ENCODE measurements at places on chromosomes 3 and 15.

GRCh38 chr15:25401501-25401900 is 37.3 kb downstream of the UBE3A start:
- DNase-seq, result no peak

DNA sequence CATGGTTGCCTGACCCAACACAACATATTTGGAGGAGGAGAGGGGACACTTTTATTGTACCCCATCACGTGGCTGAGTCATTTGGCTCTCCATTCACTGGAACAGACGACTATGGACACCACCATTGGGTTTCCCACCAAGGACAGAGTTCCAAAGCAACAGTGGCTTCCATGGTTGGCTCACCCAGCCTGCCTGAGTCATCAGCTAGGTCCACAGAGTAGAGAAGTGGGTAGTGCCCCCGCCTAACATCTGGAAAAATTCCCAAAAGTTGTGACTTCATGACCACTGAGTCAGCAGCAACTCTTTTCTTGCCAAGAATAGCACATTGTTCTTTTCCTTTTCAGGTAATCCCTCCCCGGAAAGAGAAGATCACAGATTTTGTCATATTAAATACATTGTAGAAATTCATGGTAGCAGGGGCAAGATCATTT is 3.0 kb upstream of the PPP1R2 start:
- DNase-seq, result no peak

GRCh38 chr15:100810831-100811230 is 68.8 kb upstream of the ALDH1A3 start:
- no peak for DNase-seq

DNA sequence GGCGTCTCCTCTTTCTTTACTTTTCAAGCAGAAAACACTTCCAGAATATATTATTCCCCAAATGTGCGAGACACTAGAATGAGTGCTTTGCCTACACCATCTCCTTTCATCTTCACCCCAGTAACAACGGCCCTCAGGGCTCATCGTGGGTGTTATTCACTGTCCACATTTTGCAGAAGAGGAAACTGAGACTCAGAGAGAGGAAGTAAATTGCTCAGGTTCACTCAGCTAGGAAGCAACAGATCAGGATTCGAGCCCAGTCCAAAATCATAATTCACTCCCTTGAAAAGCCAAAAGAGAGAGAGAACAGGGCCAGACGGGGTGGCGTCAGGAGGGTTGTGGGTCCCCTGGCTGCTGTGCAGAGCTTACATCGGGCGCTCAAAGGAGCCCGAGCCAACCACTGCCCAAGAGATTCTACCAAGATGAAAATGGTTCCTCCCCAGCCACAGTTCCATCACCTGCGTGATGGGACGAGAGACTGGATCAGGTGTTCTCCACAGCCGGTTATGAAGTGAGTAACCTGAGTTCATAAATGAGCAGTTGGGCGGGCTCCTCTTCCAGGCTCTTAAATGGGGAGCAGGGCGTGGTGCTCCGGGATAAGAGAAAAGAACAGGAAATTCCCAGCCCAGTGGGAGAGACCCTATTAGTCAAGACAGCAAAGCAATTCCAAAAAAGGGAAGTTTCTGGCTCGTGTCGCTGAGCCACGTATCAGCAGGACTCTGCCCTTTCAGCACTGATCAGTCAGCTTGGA is 48.6 kb upstream of the FLNB start:
- no peak for DNase-seq

DNA sequence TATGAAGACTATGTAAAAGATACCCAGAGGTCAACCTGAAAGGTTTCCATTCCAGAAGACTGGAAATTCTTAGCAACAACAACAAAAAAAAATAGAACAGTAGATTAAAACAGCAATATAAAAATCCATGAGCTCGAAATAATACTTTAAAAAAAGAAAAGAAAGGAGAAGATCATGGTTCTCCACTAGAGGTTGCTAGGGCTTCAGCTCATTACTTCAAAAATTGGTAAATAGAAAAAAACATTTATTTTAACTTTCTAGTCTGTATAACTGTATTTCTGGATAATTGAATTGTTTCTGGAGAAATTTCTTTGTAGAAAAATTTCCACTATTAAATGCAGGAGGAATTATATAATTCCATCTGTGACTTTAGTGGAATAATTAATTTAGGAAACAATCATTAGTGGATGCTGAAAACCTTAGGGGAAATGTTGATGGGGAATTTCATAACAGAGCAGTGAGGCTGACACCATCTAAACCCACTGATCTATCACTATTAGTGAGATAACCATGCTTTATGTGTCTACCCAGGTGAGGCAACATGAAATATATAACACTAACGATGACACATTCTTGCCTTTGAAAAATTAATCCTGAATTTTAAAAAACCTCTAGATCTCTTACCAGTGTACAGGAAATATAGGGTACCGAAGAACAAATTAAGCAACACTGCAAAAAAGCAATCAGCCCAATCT is 62.5 kb upstream of the SNRK start:
- DNase-seq, result no peak

GRCh38 chr15:36432161-36432560 is 147.3 kb upstream of the CDIN1 start:
- DNase-seq, result no peak

- no peak for DNase-seq
Observed at GRCh38 chr15:94265982-94266381, 34.6 kb downstream of the MCTP2 start.

- no peak for DNase-seq
Observed at GRCh38 chr15:76973362-76973743, 21.6 kb upstream of the PSTPIP1 start.

Measured in stimulated activated CD8-positive, alpha-beta memory T cell treated with anti-CD3 and anti-CD28 coated beads, Interleukin-2, amount 100 ng/mL, for 48 hours (primary cell).